RPMI7951 (cell line): ENCODE measurements at places on chromosomes 16 and 17.

- no peak for DNase-seq
These were observed 46.4 kb downstream of the IRF8 start for GRCh38 chr16:85945424-85945751.

DNA sequence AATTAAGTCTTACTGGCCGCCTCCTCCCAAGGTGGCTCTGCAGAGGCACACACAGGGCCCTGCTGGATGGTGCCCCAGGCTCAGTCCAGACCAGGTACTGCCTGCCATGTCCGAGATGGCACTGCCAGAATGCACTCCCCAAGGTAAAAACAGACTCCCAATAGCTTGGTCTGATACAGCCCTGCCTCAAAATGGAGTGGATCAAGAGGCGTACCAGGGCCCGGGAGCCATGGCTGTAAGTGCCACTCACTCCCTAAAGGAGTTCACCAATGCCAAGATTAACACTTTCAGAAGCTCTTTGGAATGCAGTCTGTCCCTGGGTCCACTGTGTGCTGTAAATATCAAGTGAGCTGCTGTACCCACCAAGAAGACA is 576 bp upstream of the MYO18A start:
- no peak for DNase-seq

GRCh38 chr17:62388856-62389255 is 8.5 kb downstream of the EFCAB3 start:
- DNase-seq, result no peak

GRCh38 chr17:80270836-80271235 is 10.2 kb downstream of the RNF213 start:
- DNase-seq, result peak; percentile 28

GRCh38 chr17:7816926-7817642 is 16.9 kb upstream of the KDM6B start:
- DNase-seq, result no peak

GRCh38 chr16:3938471-3938842 is 57.9 kb upstream of the CREBBP start:
- no peak for DNase-seq

DNA sequence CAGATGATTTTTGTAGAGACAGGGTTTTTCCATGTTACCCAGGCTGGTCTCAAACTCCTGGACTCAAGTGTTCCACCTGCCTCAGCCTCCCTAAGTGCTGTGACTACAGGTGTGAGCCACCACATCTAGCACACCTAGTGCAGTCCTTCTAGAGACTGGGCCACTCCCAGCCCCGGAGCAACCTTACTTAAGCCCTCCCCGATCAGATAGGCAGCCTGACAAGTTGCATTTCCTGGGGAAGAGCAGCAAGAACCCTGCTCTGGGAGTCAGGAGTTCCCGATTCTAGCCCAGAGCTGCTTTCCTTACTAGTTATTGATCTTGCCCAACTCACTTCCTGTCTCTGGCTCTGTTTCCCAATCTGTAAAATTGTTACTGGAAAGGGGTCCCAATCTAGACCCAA is 7.0 kb upstream of the NAGLU start:
- DNase-seq, result no peak

GRCh38 chr17:77087650-77088454 is 52.9 kb upstream of the SEC14L1 start:
- no peak for DNase-seq

DNA sequence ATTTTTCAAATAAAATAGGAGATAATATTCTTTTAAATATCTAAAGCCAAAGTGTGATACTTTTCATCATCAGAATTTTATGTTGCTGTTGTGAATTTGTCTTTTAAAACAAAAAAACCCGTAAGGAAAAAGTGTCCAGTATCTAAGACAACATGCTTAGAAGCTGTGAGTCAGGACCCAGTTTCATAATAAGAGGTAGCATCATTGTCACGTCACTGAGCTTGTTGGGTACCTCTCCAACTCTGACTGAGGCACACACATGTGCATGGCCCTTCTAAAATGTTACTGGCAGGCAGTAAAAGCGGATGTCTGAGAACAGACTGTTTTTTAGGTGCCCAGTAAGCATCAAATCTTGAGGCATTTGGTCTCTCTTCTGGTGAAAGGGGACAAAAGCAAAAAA is 2.5 kb downstream of the CIAPIN1 start:
- DNase-seq, result no peak

DNA sequence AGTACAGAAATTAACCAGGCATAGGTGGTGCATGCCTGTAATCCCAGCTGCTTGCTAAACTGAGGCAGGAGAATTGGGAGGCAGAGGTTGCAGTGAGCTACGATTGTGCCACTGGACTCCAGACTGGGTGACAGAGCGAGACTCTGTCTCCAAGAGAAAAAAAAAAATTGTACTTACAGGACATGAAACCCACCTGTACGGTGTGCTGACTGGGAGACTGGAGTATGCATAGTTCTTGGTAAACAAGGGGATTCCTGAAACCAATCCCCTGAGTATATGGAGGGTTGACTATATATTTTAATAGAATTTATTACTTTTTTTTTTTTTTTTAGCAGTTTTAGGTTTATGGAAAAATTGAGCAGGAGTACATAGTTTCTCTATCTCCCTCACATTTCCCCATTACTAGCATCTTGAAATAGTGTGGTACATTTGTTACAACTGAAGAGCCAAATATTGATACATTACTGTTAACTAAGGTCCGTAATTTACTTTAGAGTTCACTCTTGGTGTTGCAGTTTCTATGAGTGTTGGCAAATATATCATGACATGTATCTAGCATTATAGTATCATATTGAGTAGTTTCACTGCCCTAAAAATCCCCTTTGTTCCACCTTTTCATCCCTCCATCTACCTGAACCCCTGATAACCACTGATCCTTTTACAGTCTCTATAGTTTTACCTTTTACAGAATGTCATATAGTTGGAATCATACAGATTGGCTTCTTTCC is 19.3 kb downstream of the TENT4B start:
- DNase-seq, result no peak

- peak; percentile 7 for DNase-seq
These were observed 11.1 kb upstream of the NUDT7 start for GRCh38 chr16:77711179-77711578.

- DNase-seq, result no peak
These were observed 15.7 kb upstream of the CCL1 start for GRCh38 chr17:34378664-34379101.

GRCh38 chr17:6421700-6422604 is 13.0 kb downstream of the AIPL1 start:
- peak; percentile 69 for DNase-seq

DNA sequence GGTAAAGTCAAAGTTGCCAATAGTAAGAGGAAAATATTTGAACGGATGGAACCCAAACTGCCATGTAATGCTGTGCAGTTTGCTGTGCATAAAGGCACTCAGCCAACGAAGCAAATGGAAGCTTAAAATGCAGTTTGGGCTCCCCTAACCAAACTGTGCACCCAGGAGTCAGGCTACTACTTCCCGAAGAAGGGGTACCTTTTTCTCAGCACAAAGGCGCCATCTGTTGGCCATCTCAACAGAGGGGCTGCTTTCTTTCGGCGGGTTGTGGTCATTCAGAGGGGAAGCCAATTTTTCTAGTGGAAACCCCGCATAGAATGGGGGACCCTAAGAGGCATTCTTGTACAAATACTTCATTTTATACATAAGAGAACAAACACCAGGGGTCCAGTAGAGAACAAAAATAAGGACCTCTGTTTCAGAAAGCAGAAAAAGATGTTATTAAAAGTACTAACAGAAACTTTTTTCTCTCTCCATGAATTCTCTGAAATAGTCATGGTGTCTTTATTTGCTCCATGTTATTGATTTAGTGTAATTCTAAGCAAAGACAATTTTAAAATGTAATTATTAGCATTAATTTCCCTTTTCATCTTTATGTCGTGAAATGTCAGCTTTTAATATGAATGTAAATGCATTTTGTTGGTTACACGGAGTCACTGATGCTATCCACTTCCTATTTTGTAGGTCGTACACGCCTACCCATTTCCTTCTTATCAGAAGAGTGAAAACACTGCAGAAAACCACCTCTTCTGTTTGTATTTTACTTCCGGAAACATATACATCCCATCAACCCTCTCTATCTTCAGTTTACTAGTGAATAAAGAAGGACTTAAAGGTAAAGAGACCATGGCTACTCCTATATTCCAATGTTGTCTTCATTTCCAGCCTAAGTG is 453.3 kb downstream of the KCNJ2 start:
- peak; percentile 39 for DNase-seq

DNA sequence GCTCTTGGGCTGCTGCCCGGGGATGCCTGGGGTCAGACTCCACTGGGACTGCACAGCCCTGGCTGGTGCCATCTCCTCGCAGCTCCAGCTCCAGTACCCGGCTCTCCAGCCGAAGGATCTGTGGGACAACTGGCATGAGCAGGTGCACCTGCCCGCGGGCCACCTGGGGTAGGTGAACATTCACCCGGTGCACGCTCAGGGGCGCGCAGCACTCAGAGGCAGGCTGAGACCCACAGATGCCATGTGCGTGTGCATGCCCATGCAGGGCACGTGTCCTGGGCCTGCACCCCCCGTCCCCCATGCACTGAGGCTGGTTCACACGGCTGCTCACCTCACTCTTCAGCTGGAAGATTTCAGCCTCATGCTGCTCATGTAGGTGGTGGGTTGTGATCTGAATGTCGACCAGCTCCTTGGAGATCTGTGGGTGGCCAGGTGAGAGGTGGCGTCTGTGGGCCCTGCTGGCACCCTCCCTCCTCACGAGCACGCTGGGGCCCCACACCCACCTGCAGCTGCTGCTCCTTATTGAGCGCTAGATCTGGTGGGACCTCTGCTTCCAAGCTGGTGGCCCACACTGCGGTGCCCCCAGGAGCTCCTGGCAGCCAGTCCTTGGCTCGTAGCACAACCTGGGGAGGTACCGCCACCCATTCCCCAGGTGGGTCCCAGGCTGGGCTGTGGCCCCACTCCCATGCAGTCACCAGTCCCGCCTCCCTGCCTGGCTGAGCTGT is 618 bp downstream of the CCDC78 start:
- DNase-seq, result no peak
